ENCODE measurements at places on chromosomes 7 and 10.

- DNase-seq = no peak
Observed at GRCh38 chr10:113001599-113002448, 51.8 kb downstream of the TCF7L2 start.

GRCh38 chr7:104951546-104951945 lies 62.5 kb upstream of the KMT2E start:
- no peak for DNase-seq

GRCh38 chr10:117948493-117948892 lies 98.2 kb downstream of the RAB11FIP2 start:
- DNase-seq = no peak

DNA sequence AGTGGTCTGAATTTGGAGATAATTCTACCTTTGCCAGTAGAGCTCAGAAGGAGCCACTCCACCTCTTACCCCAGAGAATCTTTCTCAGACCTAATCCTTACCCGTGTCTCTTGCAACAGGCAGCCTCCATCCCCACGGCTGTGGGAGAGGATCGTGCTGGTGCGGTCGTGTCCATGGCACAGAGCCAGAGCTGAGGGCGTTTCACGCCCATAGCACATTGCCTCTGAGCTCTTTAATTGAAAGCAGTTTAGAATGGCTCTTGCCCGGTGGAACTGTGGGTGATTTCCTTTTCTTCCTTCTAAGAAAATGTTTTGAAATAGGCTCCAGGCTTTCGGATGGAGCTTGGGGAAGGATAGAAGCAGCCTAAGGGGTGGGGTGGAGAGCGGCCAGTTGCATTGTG lies 41.5 kb downstream of the PRF1 start:
- no peak for DNase-seq

DNA sequence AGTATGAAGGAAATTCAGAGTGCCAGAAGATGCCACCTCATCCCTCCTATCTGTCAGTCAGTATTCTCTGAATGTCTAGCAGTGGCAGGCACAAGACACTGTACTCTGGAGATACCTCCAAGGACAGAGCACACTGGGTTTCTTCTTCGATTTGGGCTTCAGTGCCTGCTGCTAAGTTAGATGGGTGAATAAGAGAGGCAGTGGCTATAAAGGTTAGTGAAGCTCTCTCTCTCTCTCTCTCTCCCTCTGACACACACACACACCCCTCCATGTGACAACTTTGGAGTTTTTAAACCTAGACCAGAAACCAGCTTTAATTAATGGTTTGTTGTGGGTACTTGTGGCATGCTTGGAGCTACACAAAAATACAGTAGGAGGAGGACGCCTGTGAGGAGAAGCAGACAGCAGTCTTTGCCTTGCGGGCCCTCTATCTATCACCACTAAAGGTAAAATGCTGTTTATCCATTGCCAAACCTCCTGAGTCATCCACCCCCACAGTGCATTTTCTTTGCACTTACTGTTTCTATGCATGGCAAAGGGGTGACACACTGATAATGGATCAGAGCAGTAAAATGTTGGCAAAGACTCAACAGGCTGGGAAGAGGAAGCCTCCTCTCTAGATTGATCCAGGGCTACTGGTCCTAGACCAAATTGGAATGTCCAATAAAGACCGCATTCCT lies 102.5 kb downstream of the TRIL start:
- no peak for DNase-seq

GRCh38 chr7:45647967-45648670 lies 74.0 kb downstream of the ADCY1 start:
- no peak for DNase-seq

DNA sequence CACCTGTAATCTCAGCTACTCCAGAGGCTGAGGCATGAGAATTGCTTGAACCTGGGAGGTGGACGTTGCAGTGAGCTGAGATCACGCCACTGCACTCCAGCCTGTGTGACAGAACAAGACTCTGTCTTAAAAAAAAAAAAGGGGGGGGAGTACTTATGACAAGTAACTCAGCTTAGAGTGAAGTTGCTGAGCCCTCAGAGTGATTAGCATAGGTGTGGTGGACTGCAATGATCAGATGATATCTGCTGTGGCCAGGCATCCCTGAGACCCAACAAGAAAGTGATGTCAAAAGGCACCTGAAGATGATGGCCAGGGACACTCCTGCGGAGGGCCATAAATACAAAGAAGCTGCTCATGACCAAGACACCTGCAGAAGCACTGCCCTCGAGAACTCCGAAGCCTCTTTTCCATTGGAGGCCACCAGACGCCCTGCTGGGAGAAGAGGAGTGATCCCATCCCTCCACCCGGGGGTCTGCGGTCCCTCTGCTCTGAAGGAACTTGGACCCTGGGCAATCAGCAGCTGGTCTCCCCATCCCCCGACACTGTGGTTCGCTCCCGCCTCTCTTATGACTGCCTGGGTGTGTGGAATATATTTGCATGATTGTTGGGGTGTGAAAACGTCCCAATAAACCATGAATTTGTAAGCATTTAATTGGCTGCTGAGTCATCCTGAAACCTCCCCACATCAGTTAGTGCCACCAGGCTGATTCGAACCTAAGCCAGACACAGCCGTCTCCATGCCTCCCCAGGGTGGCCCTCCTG lies 46.0 kb downstream of the RASGEF1A start:
- no peak for DNase-seq

- DNase-seq = no peak
Observed at GRCh38 chr10:129888784-129889616, 75.1 kb downstream of the EBF3 start.

- DNase-seq = no peak
Observed at GRCh38 chr7:16693601-16694318, 47.8 kb downstream of the BZW2 start.

- DNase-seq = no peak
Observed at GRCh38 chr7:149751043-149751775, 22.2 kb downstream of the ZNF467 start.

GRCh38 chr7:96004578-96004977 lies 232.2 kb downstream of the DYNC1I1 start:
- DNase-seq = no peak

GRCh38 chr10:110074298-110074697 lies 66.5 kb downstream of the ADD3 start:
- DNase-seq = no peak

GRCh38 chr10:3415878-3416605 lies 243.5 kb upstream of the PITRM1 start:
- DNase-seq = no peak

DNA sequence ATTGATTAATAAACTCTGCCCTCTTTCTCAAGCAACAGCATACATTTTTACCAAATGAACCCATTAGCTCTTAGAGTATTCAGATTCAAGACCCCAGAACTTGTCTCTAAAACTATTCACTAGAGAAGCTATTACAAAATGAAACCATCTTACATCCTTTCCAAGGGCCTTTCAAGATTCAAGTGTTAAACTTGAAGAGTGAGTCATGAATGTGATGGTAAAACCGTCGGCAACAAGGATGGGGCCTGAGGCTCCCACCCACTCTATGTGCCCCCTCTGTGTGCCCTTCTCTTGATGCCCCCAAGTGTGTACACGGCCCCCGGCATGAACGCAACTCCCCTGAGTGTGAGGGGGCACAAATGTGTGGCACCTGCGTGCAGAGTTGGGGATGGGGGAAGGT lies 46.4 kb downstream of the SFMBT2 start:
- DNase-seq = no peak

GRCh38 chr10:131775433-131775832 lies 125.4 kb upstream of the PPP2R2D start:
- no peak for DNase-seq

DNA sequence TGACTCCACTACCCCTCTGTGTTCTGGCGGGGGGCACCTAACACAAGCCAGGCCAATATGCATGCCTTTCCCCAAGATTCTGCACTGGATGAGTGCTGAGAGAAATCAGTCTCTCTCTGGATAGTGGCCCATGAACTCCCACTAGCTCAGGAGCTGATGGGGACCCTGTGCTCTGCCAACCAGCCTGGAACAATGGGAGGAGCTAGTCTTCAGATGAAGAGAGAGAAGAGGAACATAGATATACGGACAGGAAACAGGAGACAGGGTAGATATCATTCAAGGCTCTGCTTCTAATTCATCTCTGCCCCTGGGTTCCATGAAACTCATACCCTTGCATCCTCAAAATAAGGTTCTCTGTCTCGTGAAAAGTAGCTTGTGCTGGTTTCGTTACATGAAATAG lies 27.9 kb upstream of the PLXNA4 start:
- DNase-seq = no peak

GRCh38 chr10:118871244-118871865 lies 116.6 kb upstream of the CACUL1 start:
- DNase-seq = no peak

DNA sequence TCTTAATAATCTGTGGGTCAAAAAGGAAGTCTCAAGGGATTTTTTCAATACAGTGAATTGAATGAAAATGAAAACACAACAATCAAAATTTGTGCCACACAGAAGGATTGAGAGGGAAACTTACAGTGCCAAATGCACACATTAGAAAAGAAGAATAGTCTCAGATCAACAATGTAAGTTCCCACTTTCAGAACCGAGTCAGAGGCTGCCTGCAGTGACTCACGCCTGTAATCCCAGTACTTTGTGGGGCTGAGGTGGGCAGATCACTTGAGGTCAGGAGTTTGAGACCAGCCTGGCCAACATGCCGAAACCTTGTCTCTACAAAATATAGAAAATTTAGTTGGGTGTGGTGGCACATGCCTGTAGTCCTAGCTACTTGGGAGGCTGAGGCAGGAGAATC lies 12.5 kb upstream of the KEL start:
- DNase-seq = no peak

DNA sequence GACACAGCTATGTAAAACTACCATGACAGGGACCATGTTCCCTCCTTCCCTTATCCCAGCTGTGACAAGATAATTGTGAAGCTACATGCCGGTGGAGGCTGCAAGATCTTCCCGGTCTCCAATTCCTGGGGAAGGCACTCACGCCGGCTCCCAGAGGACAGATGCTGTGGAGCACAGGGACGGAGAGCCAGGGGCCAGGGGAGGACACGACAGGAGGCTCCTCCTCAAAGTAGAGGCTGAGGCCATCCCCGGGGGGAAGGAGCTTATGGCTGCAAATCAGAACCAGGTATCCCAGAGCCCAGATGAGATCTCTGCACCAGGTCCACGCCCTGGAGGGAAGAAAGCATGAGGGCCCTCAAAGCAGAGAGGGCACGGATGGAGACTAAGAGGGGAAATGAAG lies 286.2 kb downstream of the TCERG1L start:
- no peak for DNase-seq

- DNase-seq = no peak
Observed at GRCh38 chr7:21642422-21642821, 99.6 kb downstream of the DNAH11 start.

DNA sequence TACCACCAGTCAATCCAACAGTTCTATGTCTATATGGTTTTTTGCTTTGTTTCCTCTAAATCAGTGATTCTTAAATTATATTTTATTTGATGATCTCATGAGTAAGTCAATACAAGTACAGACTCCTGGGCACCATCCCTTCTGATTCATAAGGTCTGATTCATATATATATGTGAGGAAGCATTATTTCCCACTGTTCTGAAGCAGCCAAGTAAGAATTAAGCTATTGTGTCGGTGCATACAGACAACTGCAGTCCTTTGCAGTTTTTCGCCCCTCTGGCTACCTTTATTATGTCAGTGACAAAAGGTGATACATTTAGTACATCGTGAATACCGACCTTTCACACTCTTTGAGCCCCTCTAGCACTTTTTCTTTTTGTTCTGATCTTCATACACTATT lies 1079.6 kb upstream of the C7orf33 start:
- DNase-seq = no peak

DNA sequence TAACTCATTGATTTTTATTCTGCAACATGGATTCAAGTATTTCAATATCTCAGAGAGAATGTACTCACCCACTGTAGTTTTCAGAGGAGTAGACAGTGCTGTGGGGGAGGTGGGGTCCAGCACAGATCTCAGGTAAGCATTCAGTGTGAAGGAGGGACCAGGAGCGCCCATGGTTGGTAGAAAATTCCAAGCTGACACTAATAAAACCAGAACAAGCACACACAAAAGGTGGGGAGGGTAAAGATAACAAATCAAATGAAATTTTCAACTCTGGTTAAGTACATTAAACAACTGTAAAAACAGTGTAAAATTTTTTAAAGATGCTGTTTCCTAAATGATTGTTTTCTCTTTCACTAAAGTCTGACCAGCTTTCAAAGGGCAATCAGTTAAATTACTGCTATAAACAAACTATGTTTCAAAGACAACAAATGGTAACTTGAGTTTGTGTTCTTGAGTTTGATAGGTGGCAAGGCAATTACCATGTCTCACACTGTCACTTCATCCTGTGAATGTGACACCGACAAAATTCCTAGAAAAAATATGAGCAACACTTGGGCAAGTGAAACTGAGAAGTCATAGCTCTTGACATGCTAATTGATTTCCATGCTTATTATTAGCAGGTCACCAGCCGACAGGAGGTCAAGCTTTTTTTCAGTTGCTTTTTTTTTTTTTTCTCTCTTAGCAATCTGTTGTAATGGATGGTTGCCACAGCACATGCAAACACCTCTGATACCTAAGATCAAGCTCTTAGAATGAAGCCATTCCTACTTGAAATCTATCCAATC lies 205.8 kb upstream of the SLC26A5 start:
- no peak for DNase-seq

- no peak for DNase-seq
Observed at GRCh38 chr7:2387897-2388636, 15.3 kb upstream of the CHST12 start.

- DNase-seq = no peak
Observed at GRCh38 chr7:131219312-131220041, 108.2 kb upstream of the MKLN1 start.

DNA sequence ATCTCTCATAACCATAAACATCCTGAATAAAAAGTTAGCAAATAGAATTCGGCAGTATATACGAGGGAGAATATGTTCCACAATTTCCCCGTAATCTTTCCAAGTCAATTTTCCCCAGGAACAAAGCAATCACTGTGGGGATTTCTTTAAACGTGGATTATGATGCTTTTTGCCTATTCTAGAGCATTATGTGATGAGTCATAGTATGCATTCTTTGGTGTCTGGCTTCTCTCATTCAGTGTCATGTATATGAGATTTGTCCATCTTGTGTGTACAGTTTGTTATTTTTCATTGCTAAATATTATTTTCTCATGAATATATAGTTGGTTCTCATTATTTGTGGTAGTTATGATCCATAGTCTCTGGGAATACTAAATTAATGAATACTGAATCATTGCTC lies 9.9 kb upstream of the OR9A4 start:
- DNase-seq = no peak

- no peak for DNase-seq
Observed at GRCh38 chr10:118047880-118048279, 1.1 kb upstream of the RAB11FIP2 start.

GRCh38 chr7:130135208-130136205 lies 65.2 kb downstream of the KLHDC10 start:
- DNase-seq = no peak

GRCh38 chr10:43273997-43274396 lies 7.1 kb upstream of the RASGEF1A start:
- no peak for DNase-seq

GRCh38 chr7:28792858-28793257 lies 165.3 kb downstream of the TRIL start:
- no peak for DNase-seq

DNA sequence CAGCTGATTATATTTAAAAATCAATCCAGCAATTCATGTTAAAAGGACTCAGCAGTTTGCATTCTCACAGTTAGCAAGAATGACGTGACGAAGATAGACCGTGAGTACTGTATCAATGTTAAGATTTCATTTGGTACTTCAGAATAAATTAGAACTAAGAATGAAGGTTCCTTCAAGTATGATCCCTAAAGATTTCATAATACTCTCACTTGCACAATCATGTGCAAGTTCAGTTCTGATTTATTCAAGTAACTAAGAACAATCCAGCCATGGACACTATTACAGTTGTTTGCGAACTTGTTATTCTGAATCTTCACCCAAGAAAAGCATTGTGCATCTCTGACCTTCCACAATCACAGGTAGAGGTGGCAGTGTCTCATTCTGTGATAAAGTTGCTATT lies 7.7 kb downstream of the RHEB start:
- DNase-seq = no peak

All from right renal pelvis (tissue), 4 donors.